Inflammatory macrophage (primary cell): ENCODE measurements at places on chromosomes 1 and 21.

DNA sequence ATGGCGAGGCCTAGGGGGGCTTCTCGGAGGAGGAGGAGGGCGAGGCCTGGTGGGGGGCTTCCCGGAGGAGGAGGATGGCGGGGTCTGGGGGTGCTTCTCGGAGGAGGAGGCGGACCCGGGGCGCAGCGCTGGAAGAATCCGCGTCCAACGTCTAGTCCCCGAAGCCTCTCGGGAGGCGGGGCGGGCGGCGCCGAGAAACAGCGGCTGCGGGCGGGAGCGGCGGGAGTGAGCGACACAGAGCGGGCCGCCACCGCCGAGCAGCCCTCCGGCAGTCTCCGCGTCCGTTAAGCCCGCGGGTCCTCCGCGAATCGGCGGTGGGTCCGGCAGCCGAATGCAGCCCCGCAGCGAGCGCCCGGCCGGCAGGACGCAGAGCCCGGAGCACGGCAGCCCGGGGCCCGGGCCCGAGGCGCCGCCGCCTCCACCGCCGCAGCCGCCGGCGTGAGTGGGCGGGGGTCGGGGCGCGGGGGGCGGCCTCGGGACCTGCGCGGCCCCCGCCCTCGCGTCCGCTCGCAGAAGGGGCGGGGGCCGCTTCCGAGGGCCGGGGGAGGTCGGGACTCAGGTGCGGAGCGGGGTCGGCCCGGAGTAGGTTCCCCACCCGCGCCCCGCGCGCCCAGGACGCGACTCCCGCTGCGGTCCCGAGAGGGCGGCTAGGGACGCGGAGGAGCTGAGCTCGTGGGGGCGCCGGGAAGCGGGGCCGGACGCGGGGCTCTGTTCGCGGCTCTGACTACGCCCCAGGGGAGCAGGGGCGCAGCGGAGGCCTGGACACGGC is at the start of gene KLHL17:
Gene KLHL17 (plus strand): TSS at position 222 of the 769 bp plus-strand sequence. CDS start 110 bp downstream, at position 332.
- DNase-seq = peak; percentile 64

- DNase-seq = peak; percentile 73
Measured at GRCh38 chr1:84143796-84144565, at the start of gene PRKACB. TSS of gene PRKACB (plus strand) at chr1:84144271. CDS start at chr1:84144362, 91 bp downstream.

GRCh38 chr1:67919274-67920072 is 86.2 kb upstream of the GNG12 start:
- DNase-seq = no peak

GRCh38 chr1:245327842-245328241 is 173.1 kb downstream of the KIF26B start:
- no peak for DNase-seq

DNA sequence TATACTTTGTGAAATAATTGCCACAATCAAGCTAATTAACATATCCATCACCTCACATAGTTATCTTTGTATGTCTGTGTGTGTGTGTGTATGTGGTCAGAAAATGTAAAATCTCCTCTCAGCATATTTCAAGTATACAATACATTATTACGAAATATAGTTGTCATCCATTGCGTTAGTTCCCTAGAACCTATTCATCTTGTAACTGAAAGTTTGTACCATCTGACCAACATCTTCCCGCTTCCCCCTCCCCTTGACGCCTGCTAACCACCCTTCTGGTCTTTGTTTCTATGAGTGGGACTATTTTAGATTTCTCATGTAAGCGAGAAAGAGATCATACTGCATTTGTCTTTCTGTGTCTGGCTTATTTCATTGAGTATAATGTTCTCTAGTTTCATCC is 455.3 kb downstream of the KCNT2 start:
- DNase-seq = peak; percentile 48
